ENCODE measurements at places on chromosomes 1 and 21.
A peak's percentile ranks its signal among the peaks of the same experiment; 100 is the strongest.

- peaks cover 7% of the 10 kb centered on the region for H3K27me3 ChIP-seq
- H3K27ac ChIP-seq: no peak overlapping the region
- no peak overlapping the region for H3K4me3 ChIP-seq
- H3K4me1 ChIP-seq: no peaks in the 10 kb centered on the region
These were observed 21.8 kb upstream of the VTCN1 start for GRCh38 chr1:117232531-117232930.

DNA sequence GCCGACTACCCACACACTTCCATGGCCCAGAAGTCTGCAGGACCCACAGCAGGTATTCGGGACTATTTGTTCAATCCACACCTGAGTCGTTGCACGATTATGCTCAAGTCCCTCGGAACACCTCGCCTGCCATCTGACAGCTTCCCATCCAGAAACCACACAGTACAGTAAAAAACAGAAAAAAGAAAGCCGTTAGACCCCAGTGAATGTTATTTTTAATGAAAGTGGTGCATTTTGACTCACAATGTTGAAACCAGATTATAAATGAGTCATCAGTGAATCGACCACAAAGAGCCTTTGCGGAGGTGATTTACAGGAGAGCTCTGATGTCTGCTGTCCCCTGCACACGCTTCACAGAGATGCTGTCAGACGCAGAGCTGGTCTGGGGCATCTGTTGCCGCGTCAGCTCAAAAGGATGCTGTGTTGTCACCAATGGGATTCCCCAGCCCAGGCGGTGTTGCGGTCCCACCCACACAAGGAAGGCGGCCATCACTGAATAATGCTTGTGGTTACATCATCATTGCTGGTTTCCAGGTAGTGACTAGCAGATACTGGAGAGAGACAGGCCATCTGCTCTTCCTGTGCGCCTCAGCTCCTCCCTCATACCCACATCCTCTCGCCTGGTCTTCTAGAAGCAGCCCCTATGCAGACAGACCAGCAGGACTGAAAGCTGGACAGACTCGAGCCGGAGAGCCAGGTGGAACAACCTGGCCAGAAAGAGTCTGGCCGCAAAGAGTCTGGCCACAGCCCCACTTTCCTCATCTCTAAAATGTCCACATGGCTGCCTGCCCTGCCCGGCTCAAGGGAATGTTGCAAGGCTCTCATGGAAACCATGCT is 116.8 kb downstream of the TOMM20 start:
- H3K36me3 ChIP-seq: no peaks in the 10 kb centered on the region
- H3K27me3 ChIP-seq: no peaks in the 10 kb centered on the region
- H3K27ac ChIP-seq: peak overlapping the region; percentile 46

DNA sequence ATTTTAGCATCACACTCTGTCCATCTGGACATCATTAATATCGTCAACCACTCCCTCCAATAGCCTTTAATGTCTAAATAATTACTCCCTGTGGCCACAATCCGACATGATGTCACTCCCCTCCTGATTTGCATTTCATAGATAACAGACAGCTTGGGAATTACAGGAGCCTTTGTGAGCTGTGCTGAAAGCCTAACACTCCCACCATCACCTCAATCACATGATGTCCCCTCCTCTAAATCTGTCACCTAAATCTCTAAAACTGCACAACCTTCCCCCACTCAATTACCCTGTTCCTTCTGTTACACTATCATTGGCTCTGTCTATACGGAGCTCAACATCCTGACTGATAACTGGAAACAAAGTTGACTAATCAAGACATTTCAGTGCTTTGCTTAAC is 14.3 kb downstream of the NHLH2 start:
- H3K4me3 ChIP-seq: no peak overlapping the region
- no peak overlapping the region for H3K27ac ChIP-seq
- peaks cover 4% of the 10 kb centered on the region for H3K27me3 ChIP-seq
- peaks cover 15% of the 10 kb centered on the region for H3K4me1 ChIP-seq
- H3K36me3 ChIP-seq: no peaks in the 10 kb centered on the region
- DNase-seq: no peak

DNA sequence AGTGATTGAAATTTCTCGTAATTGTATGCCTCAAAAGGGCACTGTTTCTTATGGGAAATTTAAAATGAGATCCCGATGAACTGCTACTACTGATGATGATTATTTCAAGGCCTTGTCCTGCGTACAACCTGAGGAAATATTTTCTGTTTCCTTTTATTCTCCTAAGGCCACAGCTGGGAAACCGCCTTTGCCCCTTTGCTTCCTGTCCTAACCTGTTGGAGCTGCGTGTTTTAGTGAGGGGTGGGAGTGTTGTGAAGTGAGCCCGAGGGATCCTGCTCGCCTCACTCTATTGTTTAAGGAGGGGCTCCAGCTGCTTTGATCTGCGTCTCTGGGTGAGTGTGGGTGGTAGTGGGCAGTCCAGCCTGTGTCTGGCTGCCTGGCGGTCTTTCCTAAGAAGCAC is 14.4 kb downstream of the LAMC2 start:
- H3K4me1 ChIP-seq: peaks cover 3% of the 10 kb centered on the region
- no peaks in the 10 kb centered on the region for H3K27me3 ChIP-seq
- no peak for DNase-seq
- no peak overlapping the region for H3K27ac ChIP-seq
- H3K4me3 ChIP-seq: no peak overlapping the region

DNA sequence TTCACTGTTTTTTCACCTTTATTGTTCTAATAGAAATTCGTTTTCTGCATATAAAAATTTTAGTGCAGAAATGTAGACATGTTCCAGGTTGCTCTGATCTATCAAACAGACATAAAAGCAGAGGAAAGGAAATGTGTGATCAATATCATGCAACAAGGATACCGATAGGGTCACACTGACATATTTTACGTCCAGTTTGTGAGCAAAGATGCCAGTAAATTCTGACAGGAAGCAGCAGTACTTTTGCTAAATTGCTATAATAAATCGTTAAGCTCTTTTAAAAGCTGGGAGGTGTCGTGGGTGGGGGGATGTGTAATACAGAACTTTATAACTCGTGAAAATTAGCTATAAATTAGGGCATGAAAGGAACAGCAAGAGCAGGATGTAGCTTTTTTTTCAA is 955.2 kb downstream of the BRINP3 start:
- no peaks in the 10 kb centered on the region for H3K27me3 ChIP-seq
- no peak overlapping the region for H3K4me3 ChIP-seq
- DNase-seq: no peak
- no peaks in the 10 kb centered on the region for H3K4me1 ChIP-seq

DNA sequence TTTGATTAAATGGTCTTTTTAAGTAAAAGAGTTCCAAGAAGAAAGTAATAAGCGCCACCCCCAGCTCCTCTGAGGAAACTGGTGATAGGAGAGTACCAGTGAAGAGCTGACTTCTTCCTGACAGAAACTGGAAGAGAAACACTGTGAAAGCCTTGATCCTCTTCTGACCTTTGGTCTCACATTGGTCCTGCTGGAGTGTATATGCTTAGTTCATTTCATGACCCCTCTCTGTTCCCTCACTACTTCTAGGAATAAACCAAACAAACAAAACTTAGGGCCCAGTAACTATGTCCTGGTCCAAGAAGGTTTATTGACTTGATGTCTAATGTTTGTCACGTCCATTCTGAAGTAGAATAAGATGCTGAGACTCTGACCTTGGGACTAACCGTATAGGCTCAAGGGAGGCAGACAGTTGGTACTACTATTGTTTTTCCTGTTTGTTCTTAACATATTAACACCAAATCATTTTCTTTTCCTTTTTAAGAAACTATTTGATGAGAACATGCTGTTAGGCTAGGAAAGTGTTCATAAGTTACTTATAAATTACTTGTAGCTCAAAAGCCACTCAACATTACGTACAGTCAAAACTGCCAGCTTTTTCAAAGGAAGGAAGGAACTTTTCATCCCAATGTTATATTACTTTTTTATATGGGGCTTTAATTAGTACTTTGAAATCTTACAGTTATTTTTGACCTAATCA is 57.9 kb downstream of the MIER1 start:
- H3K27me3 ChIP-seq: no peaks in the 10 kb centered on the region
- DNase-seq: no peak
- peaks cover 2% of the 10 kb centered on the region for H3K4me1 ChIP-seq

DNA sequence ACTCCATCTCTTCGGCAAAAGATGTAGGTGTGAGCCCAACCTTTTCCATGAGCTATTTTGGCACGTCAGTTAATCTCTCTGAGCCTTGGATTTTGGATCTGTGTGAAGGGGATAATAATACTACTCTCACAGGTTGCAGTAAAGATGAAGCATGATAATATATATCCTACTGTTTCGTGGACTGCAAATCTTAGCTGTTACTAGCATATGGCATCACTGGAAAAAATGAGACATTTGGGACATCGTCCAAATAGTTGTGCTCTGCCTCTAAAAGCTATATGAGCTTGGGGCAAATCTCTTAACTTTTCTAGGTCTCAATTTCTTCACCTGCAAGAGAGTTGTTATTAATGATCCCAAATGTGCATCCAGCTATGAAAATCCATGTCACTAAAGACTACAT is 147.4 kb upstream of the ZRANB2 start:
- H3K27ac ChIP-seq: no peak overlapping the region
- no peaks in the 10 kb centered on the region for H3K4me1 ChIP-seq
- H3K4me3 ChIP-seq: no peak overlapping the region
- no peaks in the 10 kb centered on the region for H3K27me3 ChIP-seq

DNA sequence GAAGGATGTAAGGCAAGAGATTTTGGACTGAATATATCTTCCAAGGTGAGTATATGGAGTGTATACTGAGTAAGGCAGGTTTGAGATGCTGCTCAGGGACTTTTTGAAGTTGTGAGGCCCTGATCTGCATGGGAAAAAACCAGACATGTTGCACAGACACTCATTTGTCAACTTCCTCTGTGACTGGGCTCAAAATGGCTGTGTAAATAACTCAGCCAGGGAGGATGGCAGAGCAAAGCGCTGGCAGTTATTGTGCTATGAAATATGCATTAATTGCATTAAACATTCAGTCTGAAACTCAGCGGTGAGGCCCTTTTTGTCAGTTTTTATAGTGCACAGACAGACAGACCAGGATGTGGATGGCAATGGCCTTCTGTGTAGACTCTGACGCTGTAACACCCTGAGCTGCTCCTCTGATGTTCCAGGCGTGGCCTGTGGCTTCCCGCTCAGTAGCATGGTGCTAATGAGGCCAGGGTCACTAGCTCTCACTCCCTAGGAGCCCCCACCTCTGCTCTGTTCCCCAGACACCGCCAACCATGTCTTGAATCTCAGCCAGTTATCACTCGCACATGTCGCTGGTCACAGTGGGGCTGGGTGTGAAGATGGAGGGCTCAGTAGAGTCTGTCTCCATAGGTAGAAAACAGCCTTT is 307.0 kb upstream of the PROX1 start:
- no peaks in the 10 kb centered on the region for H3K36me3 ChIP-seq
- no peak overlapping the region for H3K4me3 ChIP-seq
- no peaks in the 10 kb centered on the region for H3K27me3 ChIP-seq

- no peak overlapping the region for H3K27ac ChIP-seq
- no peak overlapping the region for H3K4me3 ChIP-seq
- H3K4me1 ChIP-seq: no peaks in the 10 kb centered on the region
- DNase-seq: no peak
These were observed 1162.0 kb upstream of the TMPRSS15 start for GRCh38 chr21:19565587-19565986.

DNA sequence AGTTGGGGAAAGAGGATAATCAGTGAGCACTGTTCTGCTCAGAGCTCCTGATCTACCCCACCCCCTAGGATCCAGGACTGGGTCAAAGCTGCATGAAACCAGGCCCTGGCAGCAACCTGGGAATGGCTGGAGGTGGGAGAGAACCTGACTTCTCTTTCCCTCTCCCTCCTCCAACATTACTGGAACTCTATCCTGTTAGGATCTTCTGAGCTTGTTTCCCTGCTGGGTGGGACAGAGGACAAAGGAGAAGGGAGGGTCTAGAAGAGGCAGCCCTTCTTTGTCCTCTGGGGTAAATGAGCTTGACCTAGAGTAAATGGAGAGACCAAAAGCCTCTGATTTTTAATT is 42.7 kb downstream of the YARS1 start:
- no peak overlapping the region for H3K4me3 ChIP-seq
- DNase-seq: no peak
- no peaks in the 10 kb centered on the region for H3K27me3 ChIP-seq
- peaks cover 63% of the 10 kb centered on the region for H3K36me3 ChIP-seq

GRCh38 chr1:67556297-67556900 is 126.2 kb upstream of the SERBP1 start:
- no peaks in the 10 kb centered on the region for H3K4me1 ChIP-seq
- no peaks in the 10 kb centered on the region for H3K27me3 ChIP-seq
- no peak for DNase-seq
- H3K27ac ChIP-seq: no peak overlapping the region

DNA sequence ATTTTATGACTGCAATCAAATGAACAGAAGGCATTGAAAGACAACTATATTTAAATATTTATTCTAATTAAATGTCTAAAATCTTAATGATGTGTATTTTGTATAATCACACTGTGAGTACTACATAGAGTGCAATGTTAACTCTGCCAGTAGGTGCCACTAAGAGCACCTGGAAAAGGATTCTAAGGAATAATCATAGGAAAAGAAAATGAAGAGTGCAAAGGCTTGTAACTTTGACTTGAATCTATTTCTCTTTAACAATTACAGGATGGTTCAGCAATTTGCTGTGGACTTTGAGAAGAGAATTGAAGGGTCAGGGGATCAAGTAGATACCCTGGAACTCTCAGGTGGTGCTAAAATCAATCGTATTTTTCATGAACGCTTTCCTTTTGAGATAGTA is 200.4 kb downstream of the DNM3 start:
- DNase-seq: peak; percentile 31
- peaks cover 3% of the 10 kb centered on the region for H3K4me1 ChIP-seq
- no peak overlapping the region for H3K27ac ChIP-seq

DNA sequence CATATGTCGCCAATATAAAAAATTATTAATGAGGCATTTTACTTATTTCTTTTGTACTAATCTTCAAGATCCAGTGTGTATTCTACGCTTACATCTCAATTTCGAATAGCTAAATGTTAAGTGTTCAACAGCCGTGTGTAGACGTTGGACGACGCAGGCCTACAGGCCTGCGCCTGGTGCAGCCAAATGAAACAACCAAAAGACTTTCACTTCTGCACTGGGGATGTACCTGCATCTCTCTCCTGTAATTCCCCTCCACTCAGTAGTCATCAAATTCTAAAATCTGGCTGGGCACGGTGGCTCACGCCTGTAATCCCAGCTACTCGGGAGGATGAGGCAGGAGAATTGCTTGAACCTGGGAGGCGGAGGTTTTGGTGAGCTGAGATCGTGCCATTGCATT is 76.8 kb upstream of the HNRNPU start:
- no peak overlapping the region for H3K4me3 ChIP-seq
- no peak for DNase-seq
- no peak overlapping the region for H3K27ac ChIP-seq
- no peaks in the 10 kb centered on the region for H3K4me1 ChIP-seq
- H3K27me3 ChIP-seq: no peaks in the 10 kb centered on the region
- H3K36me3 ChIP-seq: no peaks in the 10 kb centered on the region

DNA sequence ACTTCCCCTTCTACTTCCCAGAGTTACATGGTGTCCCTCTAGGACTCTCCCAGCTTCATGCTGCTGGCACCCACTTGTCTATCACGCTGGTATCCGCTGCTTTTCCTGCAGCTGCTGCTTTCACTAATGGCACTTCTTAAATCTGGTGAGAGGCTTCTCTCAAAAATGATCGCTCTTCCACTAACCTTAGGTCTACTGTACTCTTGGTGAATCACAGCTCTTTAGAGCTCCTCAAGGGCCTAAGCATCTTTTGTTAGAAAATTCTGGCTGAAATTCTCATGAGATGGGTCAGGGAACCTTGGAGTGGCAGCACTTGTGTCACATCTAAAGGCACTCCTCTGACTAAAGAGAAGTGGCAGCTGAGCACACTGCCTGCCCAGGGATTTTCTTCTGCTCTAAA is 32.1 kb downstream of the ZMYND12 start:
- no peak for DNase-seq
- H3K4me1 ChIP-seq: peaks cover 9% of the 10 kb centered on the region
- H3K27ac ChIP-seq: no peak overlapping the region
- no peak overlapping the region for H3K4me3 ChIP-seq
